ENCODE measurements at places on chromosomes 13 and 19.
A peak's percentile ranks its signal among the peaks of the same experiment; 100 is the strongest.

- no peak for DNase-seq
Measured at GRCh38 chr13:75934889-75935288, 298.8 kb downstream of the LMO7 start.

GRCh38 chr13:22736084-22736767 is 444.6 kb upstream of the SGCG start:
- no peak for DNase-seq

DNA sequence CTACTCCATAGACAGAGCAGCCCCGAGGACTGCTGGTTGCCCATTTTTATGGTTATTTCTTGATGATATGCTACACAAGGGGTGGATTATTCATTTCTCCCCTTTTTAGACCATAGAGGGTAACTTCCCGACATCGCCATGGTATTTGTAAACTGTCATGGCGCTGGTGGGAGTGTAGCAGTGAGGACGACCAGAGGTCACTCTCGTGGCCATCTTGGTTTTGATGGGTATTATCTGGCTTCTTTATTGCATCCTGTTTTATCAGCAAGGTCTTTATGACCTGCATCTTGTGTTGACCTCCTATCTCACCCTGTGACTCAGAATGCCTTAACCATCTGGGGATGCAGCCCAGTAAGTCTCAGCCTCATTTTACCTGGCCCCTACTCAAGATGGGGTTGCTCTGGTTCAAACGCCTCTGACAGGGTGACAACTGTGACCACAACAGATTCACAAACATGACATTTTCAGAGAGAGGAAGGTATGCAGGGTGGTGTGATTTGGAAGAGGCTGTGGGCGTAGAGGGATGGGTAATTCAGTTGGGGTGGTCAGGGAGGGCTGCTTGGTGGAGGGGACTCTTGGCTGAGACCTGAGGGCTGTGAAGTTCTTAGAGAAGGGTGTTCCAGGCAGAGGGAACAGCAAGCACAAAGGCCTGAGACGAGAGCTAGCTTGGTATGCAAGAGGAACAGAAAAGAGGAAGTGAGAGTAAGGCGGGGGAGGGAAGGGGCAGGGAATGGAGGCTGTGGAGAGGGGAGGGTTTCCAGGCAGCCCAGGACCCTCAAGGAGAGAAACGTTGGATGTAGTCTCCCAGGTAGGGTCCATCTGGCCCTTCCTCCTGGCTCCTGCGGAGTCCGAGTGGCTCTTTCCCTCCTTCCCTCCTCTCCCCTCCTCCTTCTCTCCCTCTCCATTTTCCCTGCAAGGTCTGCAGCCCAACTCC is 23.5 kb downstream of the FAM187B start:
- DNase-seq: peak; percentile 19

DNA sequence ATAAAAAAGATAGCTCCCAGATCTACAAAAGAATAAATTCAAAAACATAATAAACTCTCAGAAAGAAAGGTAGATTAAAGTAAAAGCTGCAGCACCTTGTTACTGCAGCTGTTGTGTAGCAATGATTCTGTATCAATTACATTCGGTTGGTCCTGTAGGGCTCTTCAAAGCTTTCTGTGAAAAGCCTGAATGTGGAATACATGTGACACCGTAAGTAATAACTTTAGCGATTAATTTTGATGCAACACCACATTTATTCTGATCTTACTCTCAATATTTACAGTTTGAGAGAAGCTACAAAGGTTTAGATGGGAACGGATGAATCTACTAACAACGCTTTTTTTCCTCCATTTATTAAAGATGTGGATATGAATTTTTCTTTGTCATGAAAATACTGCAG is 279.2 kb downstream of the DACH1 start:
- DNase-seq: no peak

DNA sequence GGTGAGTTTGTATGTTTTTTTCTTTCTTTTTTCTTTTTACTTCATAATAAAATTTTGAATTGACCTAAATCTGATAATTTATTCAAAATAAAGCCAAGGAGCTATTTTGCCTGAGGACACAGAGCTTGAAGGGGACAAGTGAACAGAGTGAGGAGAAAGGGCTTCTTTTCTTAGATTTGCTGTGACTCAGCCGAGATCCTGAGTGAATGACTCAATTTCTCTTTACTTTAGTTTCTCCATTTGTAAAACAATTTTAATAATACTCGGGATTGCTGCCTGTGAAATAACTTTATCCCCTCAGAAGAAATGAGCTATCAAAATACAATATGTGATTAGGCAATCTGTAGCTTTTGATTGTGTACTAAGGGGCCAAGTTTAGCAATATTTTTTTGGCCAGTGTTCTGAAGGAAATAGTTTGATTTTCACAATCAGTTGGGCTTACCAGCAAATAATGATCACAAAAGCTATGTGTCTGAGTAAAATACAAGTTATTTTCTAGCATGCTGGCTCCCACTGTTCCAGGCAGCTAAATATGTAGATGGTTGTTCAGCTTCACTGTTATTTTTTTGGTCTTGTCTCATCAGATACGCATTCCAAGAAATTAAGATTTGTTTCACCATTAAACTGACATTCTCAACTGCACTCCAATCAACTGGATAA is 437.5 kb downstream of the FGF9 start:
- no peak for DNase-seq

DNA sequence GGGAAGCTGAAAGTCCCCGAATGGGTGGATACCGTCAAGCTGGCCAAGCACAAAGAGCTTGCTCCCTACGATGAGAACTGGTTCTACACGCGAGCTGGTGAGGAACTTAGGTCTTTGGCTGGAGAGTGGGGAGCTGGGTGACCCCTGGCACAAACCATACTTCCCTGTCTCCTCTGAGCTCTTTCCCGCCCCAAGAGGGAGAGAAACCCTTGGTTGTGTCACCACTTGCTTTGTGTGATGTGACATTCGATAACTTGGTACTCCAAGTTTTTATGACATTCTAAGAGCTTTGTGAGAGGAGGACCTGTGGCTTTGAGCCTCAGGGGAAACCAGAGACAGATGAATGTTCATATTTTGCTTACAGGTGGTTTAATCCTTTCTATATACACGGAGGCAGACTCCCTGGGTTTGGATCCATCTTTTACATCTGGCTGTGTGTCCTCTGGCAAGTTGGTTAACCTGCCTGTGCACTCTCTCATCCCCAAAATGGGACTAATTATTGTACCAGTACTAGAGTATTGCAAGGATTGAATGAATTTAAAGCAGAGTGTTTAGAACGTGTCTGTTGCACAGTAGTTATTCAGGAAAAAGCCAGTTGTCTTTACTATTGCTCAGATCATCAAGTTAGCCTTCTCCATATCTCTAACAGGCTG is 1.2 kb downstream of the RPS19 start:
- DNase-seq: no peak

DNA sequence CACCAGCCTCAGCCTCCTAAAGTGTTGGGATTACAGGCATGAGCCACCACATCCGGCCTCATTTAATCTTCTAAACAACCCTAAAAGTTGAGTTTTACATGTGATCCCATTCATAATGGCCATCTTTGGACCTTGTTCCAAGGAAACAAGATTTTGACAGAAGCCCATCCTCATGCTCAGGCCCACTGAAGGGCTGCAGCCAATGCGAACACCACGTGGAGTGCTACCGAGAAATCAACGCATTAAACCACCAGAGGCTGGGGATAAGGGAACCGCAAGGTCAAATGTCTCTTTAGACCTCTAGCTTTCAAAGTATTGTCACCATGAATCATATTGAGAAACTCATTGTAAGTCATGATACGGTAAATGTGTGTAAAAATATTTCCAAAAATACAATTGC is 49.4 kb upstream of the DOCK9 start:
- peak; percentile 44 for DNase-seq

DNA sequence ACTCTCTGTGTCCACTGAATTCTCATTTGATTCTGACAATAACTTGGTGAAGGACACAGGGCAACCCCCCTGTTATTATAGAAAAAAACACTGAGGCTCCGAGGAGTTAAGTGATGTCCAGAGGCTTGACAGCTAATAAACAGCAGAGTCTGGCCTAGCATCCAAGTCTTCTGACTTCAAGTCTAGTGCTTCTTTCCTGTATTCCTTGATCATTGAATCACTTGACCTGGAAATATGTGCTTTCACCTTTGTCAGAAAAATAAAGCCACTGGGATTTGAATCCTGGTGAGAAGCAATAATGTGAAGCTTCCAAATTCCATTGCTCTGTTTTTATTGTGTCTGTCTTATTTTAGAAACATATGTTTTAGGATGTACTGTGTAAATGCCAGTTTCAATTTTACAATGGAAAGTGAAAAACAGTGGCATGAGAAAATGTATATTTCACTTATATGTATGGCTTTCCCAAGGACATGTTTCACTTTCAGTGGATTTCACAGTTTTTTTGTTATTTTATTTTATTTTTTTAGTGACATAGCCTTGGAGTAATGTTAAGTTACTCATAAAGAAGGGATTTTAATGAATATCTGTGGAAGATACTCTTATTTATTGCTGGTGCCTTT is 190.2 kb downstream of the GPC6 start:
- no peak for DNase-seq

GRCh38 chr19:5706876-5707573 is 12.9 kb downstream of the LONP1 start:
- DNase-seq: no peak

- DNase-seq: peak; percentile 16
Measured at GRCh38 chr13:71864986-71865873, 1.8 kb downstream of the DACH1 start.

DNA sequence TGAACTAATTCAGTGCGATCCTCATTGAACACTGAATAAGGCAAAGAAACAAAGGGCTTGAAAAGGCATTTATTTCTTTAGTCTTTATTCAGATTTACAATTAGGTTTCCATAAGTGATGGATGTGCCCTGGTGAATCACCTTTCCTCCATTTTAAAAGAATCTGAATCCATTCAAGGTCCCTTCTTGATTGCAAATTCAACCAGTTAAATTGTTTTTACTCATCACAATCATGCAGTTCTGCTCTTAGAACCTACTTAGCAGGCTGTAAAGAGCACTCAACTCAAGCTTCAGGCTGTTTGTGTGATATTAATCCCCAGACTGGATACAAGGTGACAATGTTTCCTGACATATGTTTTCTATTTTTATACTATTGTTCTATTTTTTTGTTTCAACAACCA is 321.0 kb downstream of the TBC1D4 start:
- DNase-seq: no peak

- no peak for DNase-seq
Measured at GRCh38 chr13:31022288-31022895, 89.9 kb downstream of the TEX26 start.

DNA sequence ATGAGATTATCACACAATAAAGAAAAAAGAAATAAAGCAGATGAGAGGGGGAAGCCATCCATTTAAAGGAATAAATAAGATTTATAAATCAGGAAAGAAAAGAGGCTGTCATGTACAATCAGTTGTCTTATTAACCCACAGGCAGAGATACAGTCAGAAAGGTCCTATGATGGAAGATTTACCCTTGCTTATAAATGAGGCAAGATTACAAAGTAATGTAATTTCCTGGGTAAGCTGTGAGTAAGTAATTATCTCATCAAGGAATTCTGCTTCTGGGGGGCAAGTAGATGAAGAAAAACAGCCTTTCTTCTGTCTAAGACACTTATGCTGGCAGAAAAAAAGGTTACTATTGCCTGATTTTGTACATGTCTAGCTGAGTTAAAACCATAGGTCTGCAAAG is 146.4 kb downstream of the FGF14 start:
- no peak for DNase-seq

DNA sequence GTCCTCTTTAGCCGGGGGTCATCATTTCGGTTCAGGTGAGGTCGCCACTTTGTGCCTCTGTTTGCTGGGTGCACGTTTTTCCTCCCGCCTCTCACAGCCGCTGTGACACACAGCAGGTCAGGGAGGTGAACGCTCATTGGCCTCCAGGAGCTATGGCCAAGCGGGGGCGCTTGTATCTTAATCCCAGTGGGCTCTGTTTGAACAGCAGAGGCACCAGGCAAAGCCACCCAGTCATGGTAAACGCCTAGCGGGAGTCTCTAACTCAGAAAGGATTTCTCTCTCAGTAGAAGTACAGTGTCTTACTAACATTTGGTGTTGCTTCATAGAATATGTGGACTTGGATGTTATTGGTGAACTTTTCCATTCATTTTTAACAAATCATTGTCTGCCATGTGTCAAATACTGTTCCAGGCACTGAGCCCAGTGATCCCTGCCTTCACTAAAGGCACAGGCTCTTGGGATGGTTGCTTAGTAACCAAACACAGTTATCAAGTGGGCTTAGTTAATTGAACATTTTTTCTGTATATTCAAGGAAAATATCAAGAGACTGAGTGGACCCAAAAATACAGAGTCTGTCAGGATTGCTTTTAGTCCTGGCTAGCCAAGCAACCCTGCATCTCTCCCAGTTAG is 186.7 kb downstream of the STK24 start:
- DNase-seq: no peak

DNA sequence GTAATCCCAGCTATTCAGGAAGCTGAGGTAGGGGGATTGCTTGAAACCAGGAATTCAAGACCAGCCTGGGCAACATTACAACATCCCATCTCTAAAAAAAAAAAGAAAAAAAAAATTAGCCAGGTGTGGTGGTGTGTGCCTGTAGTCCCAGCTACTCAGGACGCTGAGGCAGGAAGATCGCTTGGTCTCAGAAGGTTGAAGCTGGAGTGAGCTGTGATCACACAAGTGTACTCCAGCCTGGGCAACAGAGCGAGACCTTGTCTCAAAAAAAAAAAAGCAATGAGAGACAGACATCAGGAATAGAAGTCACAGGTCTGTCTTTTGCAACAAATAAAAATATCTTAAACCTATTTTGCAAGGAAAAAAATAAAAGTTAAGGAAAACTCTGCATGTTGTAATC is 23.3 kb downstream of the TMEM38A start:
- no peak for DNase-seq

DNA sequence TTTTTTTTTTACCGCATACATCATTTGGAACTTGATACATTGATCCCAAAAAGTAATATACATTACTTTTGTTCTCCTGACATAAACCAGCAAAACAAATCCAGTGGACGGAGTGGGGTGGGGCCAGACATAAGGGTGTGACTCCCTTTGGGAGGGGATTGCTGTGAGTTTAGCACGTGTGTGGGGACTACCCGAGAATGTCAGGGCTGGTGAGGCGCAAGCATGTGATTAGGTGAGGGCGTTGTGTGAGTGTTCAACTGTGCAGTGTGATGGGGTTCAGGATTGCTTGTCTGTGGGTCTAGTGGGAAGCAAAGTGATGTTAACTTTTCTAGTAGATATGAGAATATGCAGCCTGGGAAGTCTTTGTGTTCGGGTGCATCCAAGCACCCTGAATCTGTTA is 468.0 kb downstream of the TSHZ3 start:
- no peak for DNase-seq

- no peak for DNase-seq
Measured at GRCh38 chr19:12974301-12975220, 5.2 kb downstream of the DAND5 start.
